ENCODE measurements at places on chromosomes 16 and 17.

DNA sequence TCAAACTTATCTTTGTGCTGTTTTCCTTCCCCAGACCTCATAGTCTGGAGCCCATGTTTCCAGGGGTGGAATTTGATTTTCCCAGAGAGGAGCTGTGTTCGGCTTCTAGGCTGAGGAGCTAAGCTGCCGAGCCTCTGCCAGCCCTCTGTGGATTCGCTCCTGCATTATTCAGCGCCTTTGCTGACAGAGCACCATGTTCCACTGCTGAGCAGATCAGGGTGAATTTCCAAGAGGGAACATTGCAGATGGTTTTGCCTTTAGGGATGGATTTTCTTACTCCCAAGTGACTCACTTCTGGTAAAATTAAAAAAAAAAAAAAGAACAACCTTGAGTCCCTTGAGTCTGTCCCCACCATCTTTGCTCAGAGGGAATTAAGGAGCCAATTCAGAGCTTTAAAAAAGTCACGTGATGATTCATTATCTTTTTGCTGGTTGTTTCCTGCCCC lies 229.5 kb downstream of the PRKCA start:
- no peak for DNase-seq

DNA sequence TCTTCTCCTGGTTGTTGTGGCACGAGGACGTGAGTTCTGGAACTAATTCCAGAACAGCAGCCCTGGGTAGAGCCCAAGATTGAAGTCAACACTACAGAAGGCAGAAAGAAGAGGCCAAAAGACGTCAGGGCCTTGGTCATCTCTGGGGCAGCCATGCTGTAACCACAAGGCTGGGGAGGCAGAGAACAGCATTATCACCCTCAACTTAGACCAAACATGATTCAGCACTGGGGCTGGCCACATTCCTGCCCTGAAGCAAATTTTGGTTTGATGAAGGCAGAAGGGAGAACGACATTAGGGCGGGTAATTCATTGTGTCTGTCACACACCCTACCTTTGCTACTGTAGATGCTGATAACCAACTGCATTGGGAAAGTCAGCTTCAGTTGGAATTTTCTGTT lies 9.7 kb upstream of the ALOX15B start:
- no peak for DNase-seq

DNA sequence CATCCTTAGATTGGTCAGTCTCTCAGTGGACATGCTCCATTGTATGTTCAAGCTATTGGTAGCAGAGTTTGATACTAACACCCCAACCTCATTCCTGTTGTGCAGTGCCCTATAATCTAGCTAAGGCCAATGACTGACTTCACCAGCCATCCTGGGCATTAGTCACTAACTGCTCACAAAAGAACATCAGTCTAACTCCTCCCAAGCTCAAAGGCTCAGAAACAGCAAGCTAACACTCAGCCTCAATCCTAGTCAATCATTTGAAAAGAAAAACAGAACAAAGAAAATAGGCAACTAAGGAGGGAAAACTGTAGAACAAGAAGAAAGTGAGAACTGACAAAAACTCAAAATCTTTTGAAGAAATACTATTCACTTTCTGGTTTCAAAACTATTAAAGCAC lies 199.1 kb upstream of the C17orf78 start:
- DNase-seq, result no peak

DNA sequence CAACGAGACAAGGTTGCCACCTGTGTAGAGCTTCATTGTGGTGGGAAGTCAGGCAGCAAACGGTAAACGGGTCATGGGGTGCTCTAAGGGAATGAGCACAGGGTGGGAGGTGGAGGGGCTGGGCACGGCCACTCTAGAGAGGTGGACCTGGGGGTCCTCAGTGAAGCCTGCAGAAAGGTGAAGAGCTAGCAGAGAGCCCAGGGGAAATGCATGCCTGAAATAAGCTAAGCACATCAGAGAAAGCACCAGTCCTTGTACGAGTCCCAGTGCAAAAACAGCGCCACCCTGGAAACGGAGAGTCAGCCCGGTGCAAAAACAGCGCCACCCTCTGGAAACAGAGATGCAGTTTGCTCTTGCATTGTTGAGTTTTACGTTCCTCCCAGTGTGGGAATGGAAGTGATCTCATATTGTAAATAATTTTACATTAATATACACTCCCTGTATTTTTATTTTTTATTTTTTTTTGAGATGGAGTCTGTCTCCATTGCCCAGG lies 65.0 kb downstream of the TBC1D16 start:
- DNase-seq, result no peak

- DNase-seq, result no peak
Observed at GRCh38 chr17:68351395-68351794, 60.1 kb downstream of the ARSG start.

DNA sequence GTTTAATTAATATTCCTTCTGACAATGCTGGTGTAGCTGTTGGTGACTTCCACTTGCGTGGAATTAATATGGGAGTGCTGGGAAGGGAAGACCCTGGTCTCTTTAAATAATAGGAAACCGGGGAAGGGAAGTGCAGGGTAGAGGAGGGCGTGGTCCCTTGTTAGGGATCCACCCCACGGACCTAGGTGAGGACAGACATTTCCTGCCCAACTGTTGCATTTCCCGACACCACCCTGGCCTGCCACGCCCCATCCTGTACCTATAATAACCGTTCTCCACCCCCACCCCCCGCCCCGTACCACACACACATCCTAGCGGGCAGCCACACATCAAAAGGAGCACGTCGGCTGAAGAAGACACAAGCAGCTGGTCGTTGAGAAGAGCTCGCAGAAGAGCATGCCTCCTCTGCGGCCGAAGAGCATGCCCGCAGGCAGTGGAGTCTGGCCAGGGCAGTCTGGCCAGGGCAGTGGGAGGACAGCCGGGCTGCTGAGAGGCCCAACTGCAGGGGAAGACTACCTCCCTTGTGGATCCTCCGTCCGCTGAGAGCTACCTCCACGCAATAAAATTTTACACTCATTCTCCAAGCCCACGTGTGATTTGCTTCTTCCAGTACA lies 36.8 kb upstream of the MMD start:
- DNase-seq, result no peak

DNA sequence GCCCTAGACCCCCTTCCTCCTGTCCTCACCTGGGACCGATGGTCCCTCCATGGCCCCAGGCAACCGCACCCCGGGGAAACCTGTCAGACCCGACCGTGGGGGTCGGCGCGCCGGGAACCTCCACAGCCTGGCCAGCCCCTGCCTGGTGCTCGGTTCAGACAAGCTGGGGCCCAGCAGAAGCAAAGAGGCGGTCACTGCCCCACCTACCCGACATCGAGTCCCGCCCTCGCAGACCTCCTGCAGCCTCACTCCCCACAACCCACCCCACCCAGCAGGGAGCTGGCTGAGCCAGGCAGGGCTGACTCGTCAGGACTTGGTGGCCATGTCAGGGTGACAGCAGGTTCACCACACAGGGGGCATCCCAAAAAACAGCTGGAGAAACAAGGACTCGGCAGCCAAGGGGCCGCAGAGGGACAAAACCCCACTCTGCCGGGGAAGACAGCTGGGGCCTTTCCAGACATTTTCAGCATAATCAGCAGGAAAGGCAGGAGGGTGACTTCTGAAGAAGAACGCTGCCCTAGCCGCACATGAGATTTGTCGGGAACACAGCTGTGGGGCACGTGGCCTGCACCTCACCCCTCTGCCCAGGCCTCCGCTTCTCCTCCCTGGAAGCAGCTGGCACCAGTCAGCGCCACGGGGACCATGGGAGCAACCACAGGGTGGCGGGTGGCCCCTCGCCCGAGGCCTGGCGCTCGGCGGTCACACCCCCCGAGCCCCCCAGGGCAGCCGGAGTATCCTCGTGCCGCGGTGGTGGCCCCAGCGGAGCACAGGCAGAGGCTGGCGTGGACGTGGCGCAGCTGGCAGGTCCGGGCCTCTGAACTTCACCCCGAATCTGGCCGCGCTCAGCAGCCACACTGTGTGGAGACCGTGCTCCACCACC lies 22.9 kb downstream of the GNPTG start:
- no peak for DNase-seq

DNA sequence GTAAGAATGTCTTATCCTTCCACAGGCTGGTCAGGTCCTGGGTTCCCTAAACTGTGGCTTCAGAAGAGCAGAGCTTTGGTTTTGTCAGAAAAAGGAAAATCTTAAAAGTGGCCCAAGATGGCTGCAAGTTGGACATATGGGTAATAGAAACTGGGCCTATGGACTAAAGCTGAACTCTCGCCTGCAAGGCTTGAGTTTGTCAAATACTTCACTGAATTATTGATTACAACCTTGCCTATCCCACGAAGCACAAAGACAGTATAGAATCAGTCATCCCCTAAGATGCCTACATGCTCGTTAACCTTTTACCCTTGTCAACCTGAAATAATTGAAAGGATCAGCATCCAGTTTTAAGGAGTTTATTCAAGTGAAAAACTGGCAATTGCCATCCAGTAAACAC lies 20.7 kb downstream of the RNF112 start:
- DNase-seq, result no peak

DNA sequence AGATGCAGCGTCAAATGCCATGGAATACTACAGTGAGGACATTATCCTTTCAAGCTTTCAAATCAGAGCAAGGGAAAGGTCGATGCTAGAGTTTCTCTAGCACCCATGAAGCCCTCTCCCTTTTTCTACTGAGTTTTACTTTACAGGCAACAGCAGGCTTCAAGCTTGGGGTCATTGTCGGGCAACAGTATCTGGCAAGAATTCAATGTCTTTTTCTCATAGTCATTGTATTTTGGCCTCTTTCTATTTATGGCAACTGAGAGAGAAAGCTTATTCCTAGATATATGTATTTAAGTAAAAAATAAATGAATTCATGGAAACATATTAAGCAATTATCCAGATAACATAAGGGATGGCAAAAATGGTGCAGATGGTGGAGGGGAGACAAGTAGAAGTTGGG lies 364 bp upstream of the CETP start:
- DNase-seq, result no peak

DNA sequence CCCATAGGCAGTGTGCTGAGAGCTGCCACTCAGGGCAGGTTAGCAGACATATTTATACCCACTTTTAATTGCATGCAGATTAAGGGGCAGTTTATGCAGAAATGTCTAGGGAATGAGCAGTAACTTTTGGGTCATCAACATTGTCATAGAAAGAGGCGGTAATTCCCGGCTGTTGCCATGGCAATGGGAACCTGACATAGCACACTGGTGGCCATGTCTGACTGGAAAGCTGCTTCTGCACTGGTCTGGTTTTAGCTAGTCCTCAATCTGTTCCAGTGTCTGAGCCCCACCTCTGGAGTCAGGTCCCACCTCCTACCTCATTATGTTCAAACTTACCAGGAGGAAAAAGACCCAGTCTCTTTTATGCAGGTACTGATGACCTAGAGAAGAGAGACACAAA lies 31.5 kb upstream of the TNRC6C start:
- DNase-seq, result no peak

DNA sequence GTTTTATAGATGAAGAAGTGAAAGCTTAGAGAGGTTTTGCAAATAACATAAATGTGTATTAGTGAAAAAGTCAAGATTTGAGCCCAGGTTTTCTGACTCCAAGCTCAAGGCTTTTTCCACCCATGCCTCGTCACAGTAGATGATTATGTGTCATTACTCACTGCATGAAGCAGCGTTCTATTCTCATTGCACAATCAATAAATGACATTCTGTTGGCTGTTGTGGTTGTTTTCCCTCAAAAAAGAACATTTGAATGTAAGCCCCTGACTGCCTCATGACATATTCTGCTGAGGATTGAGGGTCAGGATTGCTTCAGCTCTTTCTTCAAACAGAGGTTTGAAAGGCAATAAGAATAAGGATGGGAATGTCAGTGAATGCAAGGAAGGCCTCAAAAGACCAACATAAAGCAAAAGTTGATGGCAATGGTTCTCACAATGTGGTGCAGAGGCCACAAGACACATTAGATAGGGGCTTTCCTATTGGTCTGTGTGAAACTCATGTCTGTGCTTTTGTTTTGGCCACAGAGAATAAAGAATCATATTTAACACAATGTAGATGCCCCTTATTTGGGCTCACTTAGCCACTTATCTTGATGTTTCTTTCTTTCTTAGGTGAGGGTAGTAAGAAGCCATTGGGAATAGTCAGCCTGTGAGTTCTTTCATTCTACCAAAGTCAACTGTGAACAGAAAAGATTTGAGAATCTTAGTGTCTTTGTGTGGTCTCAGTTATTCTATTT lies 5.4 kb upstream of the MMD start:
- no peak for DNase-seq

DNA sequence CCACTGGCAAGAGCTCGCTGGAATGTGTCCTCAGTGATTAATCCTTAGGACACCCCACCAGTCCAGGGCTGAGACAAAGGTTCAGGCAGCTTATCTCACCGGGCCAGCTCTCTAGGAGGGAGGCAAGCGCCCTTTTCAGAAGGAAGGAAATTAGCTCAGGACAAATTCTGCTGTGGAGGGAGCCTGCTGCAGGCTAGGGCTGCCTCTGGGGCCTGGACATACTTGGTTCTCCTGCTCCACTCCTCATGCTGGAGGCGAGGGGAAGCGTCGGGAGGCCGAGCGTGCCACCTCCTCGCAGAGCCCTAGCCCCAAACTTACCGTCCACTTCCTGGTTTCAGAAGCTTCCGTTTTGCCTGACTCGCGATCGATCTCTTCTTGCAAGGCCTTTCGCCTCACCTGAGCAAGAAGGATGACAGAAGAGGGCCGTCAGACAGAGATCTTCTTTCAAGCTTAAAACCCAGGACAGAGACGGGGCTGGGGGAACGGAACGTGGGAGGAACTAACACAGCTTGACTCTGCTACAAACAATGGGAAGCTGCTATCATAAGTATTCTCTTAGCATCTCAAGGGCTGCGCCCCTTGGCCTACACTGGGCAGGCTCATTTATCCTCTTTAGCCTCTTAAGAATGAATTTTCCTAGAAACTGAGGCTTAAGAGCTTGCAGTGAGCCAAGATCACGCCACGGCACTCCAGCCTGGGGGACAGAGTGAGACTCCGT lies 7.7 kb downstream of the KNOP1 start:
- no peak for DNase-seq

GRCh38 chr16:2470234-2470601 lies 879 bp upstream of the NTN3 start:
- DNase-seq, result no peak

DNA sequence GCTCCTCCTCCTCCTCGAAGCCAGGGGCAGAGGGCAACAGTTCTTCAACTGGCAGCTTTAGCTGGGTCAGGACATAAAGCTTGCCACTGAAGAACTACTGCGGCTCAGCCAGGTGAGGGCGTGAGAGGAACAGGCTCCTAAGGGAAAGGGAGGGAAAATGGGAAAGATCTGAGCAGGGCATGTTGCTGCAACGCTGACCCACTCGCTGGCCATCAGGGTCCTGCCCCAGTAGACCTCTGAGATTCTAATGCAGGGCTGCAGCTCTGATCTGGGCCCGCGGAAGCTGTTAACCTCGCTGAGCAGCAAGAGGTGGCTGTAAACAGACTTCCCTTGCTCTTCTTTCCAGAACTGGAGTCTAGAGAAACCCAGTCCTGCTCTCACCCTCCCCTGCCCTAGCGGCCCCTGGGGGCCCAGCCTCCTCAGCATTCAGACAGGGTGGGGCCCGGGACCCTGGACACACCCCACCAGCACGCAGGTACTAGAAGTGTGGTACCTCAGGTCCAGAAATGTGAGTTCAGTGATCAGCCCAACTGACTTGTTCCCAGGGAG lies 3.8 kb upstream of the TLCD2 start:
- no peak for DNase-seq
